Stimulated activated CD8-positive, alpha-beta memory T cell treated with anti-CD3 and anti-CD28 coated beads, Interleukin-7, amount 100 ng/mL, for 4 hours (primary cell): ENCODE measurements at places on chromosomes 3 and 15.

GRCh38 chr3:10251006-10251405, 2.7 kb downstream of the TATDN2 start:
- no peak for DNase-seq

DNA sequence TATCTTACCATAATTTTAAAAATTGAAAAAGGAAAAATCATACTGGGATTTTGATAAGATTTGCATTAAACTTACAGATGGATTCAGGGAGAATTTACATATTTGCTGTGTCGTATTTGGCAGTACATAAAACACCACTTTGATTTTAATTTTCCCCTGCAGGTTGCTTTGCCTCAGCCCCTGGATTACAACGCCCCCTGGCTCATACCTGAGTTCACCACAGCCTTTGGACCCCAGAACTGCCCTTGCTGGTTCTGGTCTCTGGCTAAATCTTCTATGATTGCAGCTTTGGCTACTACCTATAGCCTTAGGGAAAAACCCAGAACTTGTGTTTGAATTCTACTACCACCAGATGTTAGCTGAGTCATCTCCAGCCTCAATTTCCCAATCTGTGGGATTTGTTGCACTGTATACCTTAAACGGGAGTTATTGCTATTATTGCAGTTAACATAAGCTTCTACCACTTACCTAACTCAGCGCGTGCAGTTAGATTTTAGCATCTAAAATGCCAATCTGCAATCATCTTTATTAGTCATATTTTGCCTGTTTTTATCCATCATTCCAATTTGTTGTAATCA, 315.7 kb upstream of the GADL1 start:
- no peak for DNase-seq

GRCh38 chr3:120031561-120031960, 62.7 kb downstream of the GSK3B start:
- no peak for DNase-seq

GRCh38 chr15:68464448-68465090, 32.6 kb upstream of the ITGA11 start:
- no peak for DNase-seq

GRCh38 chr3:58857402-58857801, 190.8 kb upstream of the FAM3D start:
- no peak for DNase-seq

DNA sequence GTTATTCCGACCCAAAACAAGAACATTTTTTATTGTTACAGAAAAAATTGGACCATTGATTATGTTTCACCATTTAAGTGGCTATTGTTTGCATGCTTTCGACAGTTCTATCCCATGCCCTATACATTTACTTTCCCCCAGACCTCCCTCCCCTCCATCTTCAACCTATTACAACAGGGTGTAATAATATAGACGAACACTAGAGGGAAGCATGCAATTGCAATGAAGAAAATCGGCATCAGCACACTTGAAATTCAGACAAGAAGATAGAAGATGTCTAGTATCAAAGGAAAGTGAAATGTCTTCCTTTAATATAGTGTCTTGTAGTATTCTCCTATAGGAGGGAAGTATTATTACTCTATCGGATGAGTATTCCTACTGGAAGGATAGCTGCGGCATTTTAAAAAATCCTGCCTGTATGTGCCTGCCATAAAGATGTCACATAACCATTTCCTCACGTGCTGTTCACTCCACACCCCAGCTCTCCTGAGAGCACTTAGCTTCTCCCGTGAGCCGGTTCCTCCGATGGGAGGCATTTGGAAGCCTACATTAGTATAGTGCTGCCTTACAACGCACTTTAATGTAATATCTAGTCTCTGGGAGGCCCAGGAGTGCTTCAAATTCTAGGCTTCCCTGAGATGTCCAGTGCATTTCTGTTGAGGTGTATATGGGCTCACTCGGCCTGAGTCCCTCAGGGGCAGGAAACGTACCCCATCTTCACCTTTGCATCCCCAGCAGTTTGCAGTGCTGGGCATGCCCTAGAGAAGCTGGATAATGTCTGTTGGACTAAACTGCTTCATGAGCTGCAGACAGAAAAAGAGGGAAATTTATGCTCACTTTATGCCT, 17.8 kb upstream of the ERICH6 start:
- no peak for DNase-seq

DNA sequence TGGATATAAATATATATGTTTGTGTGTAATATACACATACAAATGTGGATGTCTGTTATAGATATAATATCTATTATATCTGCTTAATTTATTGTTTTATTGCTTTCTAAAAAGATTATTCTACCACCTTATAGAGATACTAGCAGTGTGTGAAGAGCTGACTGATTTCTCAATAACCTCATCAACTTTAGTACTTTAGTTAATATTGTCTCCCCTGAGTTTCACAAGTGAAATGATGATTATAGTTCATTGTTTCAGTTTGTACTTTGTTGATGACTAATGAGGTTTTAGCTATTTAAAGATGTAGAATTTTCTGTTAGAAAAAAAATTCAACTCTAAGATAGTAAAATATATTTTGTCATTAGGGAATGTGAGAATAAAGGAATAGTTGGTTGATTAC, 11.4 kb downstream of the RSRC1 start:
- DNase-seq, result no peak
